ENCODE measurements at places on chromosomes 7 and 10.

GRCh38 chr7:3710531-3710930 lies 409.5 kb downstream of the SDK1 start:
- no peak for DNase-seq

DNA sequence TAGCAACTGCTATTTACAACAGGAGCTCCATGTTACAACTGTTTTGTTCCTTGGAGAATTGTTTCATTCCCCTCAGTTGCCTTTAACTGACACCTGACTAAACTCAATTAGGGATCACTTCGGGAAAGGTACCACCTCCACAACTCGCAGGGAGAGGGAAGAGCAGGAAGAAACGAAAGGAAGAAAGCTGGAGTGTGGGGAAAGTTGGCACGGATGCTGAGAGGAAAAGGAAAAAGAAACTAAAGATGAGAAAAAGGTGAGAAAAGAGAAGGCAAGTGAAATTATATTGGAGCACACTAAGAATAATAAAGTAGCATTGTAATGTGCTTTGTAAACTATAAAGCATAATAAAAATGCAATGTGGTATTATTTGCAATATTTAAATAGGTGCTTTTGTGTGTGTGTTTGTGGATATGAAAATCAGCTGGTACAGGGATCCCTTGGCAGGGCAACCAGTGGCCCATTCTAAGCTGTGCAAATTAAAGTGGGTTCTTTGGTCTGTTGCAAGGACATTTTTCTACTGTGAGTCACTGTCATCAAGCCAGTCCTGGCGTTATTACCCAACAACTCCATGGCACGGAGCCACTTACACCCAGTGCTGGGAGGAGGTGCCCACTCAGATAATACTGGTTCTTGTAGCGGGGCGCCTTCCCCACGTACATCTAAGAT lies 45.9 kb downstream of the HIPK2 start:
- peak; percentile 91 for DNase-seq

DNA sequence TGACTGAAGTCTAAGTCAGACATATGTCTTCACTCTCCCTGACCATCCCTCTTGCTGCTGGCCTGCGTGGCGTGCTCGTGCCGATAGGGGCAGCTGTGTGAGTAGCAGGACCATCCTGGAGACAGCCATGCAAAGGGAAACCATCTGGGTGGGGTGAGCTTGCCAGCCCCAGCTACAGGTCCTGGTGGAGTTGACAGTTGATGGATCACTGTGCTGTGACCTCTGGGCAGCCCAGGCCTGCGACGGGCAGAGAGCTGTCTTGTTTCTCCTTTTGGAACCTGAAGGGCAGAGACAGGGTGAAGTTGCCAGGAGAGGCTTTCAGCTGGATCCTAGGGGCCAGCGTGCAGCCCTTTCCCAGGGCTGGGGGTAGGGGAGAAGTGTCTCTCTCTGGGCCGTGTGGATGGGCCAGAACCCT lies 44.7 kb downstream of the GRK5 start:
- DNase-seq: peak; percentile 77

DNA sequence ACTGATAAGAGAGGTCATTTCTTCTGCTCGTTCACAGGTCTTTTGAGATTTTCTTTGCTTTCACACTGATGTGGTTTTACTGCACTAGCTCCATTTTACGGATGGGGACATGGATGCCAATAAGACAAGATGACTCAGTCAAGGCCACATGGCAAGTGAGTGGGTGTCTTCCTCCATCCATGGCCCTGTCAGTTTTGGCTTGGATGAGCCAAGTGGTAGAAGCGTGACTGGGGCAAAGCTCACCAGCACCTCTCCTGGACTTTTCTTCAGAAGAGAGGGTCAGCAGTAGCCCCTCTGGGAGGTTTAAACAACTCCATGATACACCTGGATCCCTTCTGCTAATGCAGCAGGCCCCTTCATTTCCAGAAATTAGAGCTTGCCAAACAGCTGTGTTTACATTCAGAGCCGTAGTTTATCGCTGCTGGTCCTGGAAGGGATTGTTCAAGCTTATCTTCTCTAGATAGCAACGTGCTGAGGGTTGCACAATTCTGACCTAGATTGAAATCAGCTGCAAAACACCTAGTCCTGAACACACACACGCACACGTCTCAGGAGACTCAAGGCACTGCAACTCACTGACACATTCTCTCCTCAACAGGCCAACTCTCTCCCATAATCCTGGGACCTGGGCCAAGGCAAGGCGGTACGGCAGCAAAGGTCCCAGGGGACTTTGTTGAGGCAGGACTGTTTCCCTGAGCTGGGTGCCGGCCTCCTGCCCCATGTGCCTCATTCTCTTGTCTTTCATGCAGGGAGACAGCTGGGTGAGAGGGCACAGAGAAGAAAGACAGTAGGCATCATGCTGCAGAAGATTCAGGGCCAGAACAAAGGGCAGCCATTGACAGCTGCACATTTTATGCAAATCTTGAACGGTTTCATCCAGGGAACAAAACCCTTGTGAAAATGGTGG lies 14.2 kb upstream of the PDCD4 start:
- no peak for DNase-seq

GRCh38 chr10:118799777-118800176 lies 45.0 kb upstream of the CACUL1 start:
- no peak for DNase-seq

Measured in right cardiac atrium (tissue), 5 donors.